A172 (cell line): ENCODE measurements at places on chromosomes 2 and 18. TPM values are rescaled to one million over a fixed set of nuclear protein-coding genes. Genes with fewer than 3 reads are reported as not detected.

DNA sequence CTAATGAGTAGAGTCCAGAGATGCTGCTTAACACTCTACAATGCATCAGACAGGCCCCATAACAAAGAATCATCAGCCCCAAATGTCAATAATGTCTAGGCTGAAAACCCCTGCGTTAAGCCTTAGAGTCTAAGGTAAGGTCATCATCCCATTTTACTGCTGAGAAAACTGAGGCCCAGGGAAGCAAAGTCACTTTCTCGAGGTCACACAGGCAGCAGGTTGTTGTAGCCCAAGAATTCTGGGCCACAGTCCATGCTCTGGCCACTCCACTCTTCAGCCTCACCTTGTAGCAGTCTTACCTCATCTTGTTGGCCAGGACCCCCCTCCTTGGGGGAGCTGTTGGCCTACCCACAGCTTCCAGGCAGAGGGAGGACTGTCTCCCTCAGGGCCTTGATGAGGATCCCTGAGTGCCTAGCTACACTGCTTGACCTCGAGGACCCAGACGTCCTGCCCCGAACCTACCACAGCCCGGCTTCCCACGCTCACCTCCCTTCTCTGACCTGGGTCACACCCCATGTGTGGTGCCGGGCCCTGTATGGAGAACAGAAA lies 54.4 kb downstream of the SMAD7 start:
- DNase-seq, result no peak

DNA sequence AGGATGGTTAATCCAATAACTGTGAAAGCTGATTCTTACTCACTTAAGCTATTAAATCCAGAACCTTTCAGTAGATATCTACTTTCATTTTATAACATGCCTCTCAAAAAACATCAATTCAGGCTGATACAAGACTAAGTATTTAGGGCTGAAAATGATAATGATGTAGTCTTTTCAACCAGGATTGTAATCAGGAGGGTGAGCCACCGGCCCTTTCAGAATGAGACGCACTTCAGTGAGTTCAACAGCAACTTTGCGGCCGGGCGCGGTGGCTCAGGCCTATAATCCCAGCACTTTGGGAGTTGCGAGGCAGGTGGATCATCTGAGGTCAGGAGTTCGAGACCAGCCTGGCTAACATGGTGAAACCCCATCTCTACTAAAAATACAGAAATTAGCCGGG lies 30.4 kb downstream of the RBMS1 start:
- DNase-seq, result no peak

- DNase-seq, result no peak
These were observed 158.7 kb downstream of the HAUS1 start for GRCh38 chr18:46262856-46263255.

DNA sequence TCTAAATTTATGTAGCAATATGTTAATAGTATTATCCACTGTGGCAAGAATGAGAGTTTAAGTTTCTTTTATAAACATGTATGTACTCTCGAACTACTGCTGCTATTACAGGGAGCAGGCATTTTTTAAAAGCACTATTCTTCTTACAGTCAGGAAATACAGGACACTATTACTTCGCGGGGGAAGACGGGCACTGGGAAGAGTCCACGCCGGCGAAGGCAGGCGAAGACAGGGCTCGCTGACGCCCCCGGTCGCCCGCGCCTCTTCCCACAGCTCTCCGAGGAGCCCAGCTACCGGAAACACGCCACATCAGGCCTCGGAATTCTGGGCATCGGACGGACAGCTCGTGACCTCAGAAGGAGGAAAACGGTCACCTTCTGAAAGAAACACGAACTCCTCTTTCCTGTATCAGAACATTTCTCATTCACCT lies 90.2 kb downstream of the FAM161A start:
- DNase-seq, result no peak

GRCh38 chr2:29175338-29175737 lies 60.1 kb downstream of the CLIP4 start:
- no peak for DNase-seq

DNA sequence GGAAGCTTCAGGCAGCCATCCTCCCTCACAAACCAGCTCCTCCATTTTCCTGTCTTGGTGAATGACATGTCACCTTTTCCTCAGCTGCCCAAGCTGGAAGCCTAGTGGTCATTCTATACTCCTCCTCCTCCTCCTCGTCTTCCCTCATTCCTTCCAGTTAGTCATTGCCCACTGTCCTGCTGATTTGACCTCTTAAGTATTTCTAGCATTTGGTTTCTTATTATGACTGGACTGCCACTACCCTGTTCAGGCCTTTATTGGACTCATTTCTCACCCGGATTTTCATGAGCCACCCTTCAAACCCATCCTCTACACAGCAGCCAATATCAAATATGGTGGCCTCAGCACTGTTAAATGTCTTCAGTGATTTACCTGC lies 21.9 kb upstream of the MGAT5 start:
- DNase-seq, result peak; percentile 28

- DNase-seq, result no peak
These were observed 628 bp downstream of the GIGYF2 start for GRCh38 chr2:232697807-232698110.

- no peak for DNase-seq
These were observed 41.3 kb upstream of the CHMP1B start for GRCh38 chr18:11809895-11810294.

DNA sequence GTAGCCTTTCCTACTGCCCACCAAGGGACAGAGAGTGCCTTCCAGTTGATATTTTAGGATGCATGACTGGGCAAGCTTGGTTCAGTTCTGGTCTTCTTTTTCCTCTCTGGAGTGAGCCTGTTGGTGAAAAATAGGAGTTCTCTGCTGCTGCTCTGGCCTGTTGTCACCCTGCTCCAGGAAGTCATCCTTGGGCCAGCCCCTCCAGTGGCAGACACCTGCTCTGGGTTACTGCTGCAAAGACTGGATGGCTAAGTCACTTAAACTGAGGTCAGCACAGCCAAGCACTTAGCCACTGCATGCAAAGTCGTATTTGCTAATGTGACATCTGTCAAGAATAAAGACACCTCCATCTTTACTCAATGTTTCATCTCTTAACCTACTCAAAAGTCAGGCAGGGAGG lies 219.6 kb upstream of the ID2 start:
- no peak for DNase-seq

GRCh38 chr2:138390316-138390945 lies 111.1 kb upstream of the SPOPL start:
- no peak for DNase-seq

DNA sequence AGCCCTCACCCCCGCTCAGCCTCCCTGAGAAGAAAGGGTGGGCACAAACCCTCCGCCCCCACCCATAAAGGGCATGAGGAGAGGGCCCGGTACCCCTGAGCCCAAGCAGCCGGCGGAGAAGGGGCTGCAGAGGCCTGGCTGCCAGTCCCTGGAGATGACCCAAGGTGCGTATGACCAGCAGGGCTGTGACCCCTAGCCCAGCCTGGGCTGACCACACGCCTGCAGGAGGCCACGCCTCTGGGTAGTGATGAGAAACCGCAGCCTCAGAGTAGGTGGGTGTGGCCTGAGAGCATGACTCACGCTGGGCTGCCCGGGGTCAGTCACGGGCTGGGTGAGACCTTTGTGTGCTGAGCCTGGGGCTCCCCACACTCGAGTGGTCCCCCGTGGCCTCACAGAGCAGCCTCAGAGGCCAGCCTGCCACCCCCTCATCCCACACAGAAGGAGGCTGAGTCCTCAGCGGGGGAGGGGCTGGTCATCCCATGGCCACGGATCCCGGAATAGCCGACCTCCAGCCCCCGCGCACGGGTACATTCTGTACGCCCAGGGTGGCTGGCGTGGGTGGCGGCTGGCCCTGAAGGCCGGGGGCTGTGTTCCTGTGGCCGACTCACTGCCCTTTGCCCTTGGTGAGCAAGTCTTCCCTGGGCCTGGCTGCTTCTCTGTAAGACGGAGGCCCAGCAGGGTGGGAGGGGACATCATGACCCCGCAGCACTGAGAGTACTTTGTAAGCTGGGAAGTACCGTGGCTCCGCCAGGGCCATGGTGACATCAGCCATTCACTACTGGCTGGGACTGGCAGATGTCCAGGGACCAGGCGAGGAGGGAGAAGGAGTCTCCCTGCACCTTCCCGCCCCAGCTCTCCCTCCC lies 110.8 kb upstream of the OTOS start:
- peak; percentile 95 for DNase-seq

- DNase-seq, result no peak
These were observed 188.8 kb downstream of the EN1 start for GRCh38 chr2:118658596-118659198.

- DNase-seq, result no peak
These were observed 612.6 kb upstream of the CDH2 start for GRCh38 chr18:28789502-28789901.

DNA sequence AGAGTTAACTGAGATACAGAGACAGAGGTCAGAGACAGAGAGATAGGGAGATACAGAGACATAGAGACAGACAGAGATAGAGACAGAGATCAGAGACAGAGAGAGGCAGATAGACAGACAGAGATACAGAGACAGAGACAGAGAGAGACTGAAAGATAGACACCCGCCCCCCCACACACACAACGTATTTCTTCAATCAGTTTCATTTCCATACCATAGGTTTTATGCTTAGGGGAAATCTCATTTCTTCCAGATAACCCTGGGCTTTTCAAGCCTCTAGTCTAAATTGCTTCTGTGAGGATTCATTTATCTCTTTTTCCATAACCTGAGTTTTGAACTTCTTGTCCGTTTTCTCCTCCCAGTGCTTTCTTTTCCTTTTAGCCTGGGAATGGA lies 94.6 kb downstream of the CD8B2 start:
- no peak for DNase-seq

DNA sequence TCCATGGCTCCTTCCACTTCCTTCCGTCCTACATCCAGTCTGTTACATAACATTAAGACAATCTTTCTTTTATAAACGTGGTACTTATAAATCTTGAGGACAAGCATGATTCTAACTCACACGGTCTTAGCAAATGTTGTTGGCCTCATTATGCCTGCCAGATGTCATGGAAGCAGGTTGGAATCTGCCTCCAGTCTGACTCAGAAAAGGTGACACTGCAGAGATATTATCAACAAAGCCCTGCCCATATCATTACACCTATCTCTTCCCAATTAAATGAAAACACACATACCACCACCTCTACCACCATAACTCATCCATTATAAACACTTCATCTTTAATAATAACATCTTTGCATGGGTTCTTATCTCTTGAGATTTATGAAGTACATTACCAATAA lies 334.7 kb upstream of the CHAC2 start:
- no peak for DNase-seq

- no peak for DNase-seq
These were observed 160.7 kb downstream of the NDUFA10 start for GRCh38 chr2:239864247-239865058.

- no peak for DNase-seq
These were observed 104.5 kb upstream of the TAF1B start for GRCh38 chr2:9738535-9739496.

DNA sequence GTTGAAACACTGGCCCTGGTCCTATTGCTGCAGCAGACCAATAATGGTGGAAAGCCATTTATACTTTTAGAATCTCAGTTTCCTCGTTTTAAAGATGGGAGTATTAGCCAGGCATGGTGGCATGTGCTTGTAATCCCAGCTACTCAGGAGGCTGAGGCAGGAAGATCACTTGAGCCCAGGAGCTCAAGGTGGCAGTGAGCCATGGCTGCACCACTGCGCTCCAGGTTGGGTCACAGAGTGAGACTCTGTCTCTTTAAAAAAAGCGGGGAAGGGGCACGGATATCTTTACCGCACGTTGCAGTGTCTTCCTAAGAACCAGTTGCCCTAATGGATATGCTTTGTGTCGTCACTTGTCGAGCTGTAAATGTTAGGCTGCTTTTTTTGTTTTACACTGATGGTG lies 8.3 kb downstream of the MTCL1 start:
- no peak for DNase-seq

- no peak for DNase-seq
These were observed 94.6 kb downstream of the PLEKHM3 start for GRCh38 chr2:207930747-207931146.

STPG4 gene
- total RNA-seq, result 0.62 and 4.4 TPM in 2 replicates

CYP27C1 gene
- 1.1 and 3.0 TPM in 2 replicates for total RNA-seq

ECEL1 gene
- total RNA-seq, result not detected in 2 replicates

CFAP65 gene
- total RNA-seq, result 0.26 and 0.55 TPM in 2 replicates

SKA1 gene
- total RNA-seq, result 21.8 and 35.1 TPM in 2 replicates

COL4A4 gene
- 0.38 and 0.41 TPM in 2 replicates for total RNA-seq

OSR1 gene
- 6.3 and 8.1 TPM in 2 replicates for total RNA-seq

HOXD13 gene
- total RNA-seq, result 4.2 and 5.2 TPM in 2 replicates

MCFD2 gene
- total RNA-seq, result 211 and 213 TPM in 2 replicates

IRS1 gene
- total RNA-seq, result 6.6 and 7.0 TPM in 2 replicates

TTC27 gene
- total RNA-seq, result 22.5 and 28.9 TPM in 2 replicates

DSG2 gene
- 51.7 and 55.3 TPM in 2 replicates for total RNA-seq
